ENCODE measurements at places on chromosomes 2 and 18. TPM values are rescaled to one million over a fixed set of nuclear protein-coding genes. Genes with fewer than 3 reads are reported as not detected.

The FAM237A gene
- total RNA-seq: not detected

The KCNF1 gene
- not detected for total RNA-seq

The RIT2 gene
- total RNA-seq: not detected

The RAX gene
- total RNA-seq: not detected

The IL36A gene
- total RNA-seq: not detected

The MDH1B gene
- 3.3 TPM for total RNA-seq

The RAB27B gene
- 1.8 TPM for total RNA-seq

The MCM6 gene
- total RNA-seq: 8.5 TPM

The CAVIN2 gene
- 45.3 TPM for total RNA-seq

The KRTCAP3 gene
- 1.8 TPM for total RNA-seq

The ABCA12 gene
- not detected for total RNA-seq

GRCh38 chr2:127653421-127654083 lies 7.6 kb downstream of the GPR17 start:
- no peak for DNase-seq

GRCh38 chr2:40128796-40129195 lies 323.1 kb downstream of the SLC8A1 start:
- DNase-seq: no peak

DNA sequence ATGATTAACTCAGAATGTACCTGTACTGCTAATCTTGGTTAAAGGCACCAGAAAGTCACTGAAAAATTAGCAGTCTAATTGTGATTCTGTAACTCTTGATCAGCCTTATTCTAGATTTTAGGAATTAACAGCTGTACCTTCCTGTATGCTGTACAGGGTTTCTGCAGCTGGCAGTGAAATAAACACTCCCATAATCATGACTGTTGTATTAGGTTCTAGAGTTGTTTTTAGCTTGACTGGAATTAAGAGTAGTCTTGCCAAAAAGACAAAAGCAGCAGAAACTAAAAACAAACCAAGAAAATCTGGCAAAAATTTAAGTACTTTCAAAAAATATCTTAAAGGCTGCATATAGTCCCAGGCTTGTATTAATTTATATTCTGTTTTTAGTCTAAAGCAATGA lies 103.5 kb downstream of the SOS1 start:
- DNase-seq: no peak

GRCh38 chr2:119106301-119106897 lies 52.2 kb downstream of the C1QL2 start:
- DNase-seq: no peak

GRCh38 chr18:57084331-57085271 lies 62.3 kb upstream of the BOD1L2 start:
- DNase-seq: no peak

GRCh38 chr2:178392215-178392614 lies 58.8 kb downstream of the PRKRA start:
- DNase-seq: no peak

DNA sequence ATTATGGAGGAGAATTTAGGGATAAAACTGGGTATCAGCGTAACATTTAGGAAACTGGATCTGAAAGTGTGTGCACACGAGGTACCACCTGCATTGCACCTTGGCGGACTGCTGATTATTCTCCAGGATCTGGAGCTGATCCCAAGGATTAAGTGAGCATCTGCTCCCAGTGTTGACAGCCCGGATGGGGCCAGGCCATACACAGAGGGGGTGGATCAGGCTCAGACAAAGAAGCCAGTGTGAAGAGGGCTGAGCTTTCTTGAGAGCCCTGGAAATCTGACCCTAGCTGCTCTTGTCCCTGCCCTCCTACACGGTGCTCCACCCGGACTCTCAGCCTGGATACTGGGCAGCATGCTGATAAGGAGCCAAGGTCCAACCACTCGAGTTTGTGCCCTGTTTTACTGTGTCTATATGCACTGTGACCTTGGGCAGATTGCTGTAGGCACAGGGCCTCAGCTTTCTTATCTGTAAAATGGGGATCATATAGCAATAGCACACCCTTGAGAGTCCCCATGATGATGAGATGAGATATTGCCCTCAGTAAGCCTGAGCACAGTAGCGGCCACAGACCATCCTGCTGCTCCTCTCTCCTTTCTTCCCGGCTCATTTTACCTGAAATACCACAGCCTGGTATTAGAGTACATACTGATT lies 396.8 kb upstream of the CELF4 start:
- no peak for DNase-seq

DNA sequence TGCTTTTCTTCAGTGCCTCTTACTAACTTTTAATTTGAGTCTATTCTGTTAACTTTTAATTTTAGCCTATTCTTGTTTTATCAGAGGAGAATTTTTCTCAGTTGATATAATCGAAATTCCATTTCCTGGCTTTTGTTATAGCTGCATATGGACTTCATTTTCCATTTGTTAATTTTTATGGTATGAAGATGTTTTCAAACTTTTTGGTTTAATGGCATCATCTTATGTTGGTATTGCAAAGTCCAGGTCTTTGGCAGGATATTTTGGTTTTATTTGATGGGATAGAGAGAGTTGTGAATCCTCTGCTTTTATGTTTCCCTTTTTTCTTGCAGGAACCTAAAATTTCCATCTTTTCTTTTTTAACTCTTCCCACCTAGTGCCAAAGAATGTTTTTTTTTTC lies 70.9 kb upstream of the RAPGEF4 start:
- no peak for DNase-seq

GRCh38 chr2:239601201-239601851 lies 200.5 kb upstream of the HDAC4 start:
- no peak for DNase-seq

GRCh38 chr18:54267701-54268100 lies 1.6 kb upstream of the POLI start:
- no peak for DNase-seq

DNA sequence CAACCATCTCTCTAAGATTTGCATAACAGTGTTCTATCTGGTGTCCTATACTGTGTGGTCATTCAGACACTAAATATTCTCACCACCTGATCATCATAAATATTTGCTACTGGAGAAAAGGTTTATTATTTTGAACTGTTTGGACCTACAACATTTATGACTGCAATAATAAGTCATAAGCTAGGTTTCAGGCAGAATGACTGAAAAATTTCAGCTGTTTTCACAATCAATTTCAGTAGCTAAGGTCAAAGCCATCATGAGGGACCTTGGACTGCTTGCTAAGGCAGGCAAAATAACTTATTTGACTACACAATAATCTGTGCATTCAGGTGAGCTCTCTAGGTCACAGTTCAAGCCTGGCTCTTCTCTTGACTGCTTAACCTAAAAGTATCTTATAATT lies 425.5 kb upstream of the CDH2 start:
- DNase-seq: no peak

GRCh38 chr2:14524041-14524802 lies 108.3 kb upstream of the LRATD1 start:
- DNase-seq: no peak

GRCh38 chr2:105545730-105546627 lies 147.1 kb upstream of the FHL2 start:
- no peak for DNase-seq

DNA sequence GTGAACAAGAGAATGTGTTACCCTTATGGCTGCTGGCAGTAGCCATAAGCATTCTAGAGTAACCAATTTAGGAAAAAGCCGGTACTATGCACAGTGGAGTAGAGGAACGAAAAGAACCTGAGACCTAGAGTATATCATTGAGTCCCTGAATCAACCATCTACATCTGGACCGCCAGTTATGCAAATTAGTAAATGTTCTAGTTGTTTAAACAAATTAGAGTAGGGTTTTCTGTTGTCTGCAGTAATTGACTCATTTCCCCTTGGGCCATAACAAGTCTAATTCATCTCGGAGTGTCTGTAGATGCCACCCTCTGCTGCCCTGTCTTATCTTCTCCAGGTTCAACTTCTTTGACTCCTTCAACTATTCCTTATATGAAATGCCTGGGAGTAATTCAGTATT lies 60.1 kb upstream of the CAPN13 start:
- DNase-seq: no peak

DNA sequence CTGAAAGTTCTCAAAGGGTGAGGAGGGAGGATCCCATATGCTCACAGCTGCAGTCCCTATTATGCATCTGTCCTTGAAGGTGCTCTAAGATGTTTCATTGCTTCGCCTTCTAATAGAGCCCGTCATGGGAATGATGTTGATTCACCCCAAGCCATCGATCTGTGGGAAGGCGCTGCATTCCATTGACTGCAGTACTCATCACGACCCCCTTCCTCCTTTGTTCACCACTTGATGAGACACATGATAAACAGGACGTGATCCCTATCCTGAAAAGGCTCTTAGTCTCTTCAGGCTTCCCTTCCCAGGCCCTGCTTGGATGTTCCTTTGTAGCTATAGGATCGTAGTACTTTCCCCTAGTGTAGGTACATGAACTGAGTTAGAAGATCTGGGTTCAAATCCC lies 181.8 kb downstream of the AGPS start:
- DNase-seq: no peak

- no peak for DNase-seq
Observed at GRCh38 chr2:217975626-217976025, 27.2 kb downstream of the TNS1 start.

GRCh38 chr2:41896186-41896846 lies 151.5 kb upstream of the PKDCC start:
- DNase-seq: no peak

- DNase-seq: no peak
Observed at GRCh38 chr2:197996583-197996982, 192.2 kb downstream of the PLCL1 start.

DNA sequence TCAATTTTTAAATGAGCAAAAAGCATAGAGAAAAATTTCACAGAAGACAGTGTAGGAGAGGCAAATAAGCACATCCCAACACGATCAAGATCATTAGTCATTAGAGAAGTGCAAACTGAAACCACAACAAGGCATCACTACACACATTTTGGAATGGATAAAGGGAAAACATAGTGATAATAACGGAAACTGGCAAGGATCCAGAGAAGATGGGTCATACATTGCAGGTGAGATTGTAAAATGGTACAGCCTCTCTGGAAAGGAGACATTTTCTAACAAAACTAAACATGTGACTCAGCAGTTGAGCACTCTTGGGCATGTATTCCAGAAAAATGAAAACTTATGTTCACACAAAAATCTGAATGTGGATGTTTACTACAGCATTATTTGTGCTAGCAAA lies 98.3 kb upstream of the TMEM17 start:
- DNase-seq: no peak

- no peak for DNase-seq
Observed at GRCh38 chr2:19351899-19352697, 6.3 kb downstream of the OSR1 start.

DNA sequence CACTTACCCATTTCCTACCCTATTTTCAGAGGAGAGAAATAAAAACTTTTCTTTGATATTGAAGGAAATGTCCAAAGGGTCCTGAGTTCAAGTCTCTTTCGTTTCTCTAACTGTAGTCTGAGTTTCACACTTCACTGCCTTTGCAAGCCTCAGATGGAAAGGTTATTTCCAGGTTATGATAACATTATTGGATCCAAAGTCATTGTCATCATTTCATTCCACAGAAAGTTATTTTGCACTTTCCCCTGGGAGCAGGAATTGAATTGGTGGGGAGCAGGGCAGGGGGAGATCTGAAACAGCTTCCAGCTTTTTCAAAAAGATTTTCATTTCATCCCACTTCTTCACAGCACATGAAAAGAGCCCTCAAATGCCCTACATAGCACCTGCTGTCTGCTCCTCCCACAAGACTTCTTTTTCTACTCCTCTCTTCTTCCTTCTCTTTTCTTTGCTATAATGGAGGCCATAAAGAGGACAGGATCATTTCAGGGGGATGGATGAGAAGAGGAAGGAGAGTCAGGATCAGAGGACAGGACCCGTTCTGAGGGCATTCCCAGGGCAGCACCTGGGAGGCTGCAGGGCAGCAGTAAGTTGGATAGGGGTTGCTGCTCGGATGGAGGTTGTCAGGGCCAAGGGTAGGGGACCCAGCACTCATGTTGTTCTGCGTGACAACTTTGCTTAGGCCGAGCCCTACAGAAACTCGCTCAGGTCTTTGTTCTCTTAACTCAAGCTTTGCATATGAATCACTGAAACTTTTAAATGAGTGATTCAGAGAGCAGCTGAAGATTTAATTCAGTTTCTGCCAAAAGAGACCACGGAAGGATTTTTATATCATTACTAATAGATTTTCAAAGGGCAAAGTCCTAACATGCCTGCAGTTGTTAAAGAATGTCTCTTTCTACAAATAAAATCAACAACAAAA lies 11.4 kb upstream of the GALNT5 start:
- DNase-seq: no peak
